Activated T-helper 17 cell treated with anti-CD3 and anti-CD28 coated beads, Interleukin-2, amount 50 U/mL, for 72 hours (primary cell): ENCODE measurements at places on chromosomes 12 and 14. TPM values are rescaled to one million over a fixed set of nuclear protein-coding genes. Genes with fewer than 3 reads are reported as not detected.

DNA sequence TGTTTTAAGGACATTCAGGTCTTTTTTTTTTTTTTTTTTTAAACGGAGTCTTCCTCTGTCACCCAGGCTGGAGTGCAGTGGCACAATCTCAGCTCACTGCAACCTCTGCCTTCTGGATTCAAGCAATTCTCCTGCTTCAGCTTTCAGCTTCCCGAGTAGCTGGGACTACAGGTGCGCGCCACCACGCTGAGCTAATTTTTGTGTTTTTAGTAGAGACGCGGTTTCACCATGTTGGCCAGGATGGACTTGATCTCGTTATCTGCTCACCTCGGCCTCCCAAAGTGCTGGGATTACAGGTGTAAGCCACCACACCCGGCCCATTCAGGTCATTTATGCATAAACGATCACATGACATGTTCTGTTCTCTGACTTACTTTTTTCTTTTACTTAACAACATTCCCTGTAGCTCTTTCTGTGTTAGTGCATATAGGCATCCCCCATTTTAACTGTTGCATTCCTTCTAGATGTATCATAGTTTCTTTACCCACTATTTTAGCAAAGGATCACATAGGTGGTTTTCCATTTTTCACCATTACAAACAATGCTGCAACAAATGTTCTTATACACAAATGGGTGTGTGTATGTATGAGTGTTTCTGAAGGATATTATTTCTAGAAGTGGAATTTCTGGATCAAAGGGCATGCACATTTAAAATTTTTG lies 74.2 kb downstream of the ARF6 start:
- H3K4me1 ChIP-seq = peaks cover 42% of the 10 kb centered on the region
- H3K36me3 ChIP-seq = peaks cover 5% of the 10 kb centered on the region
- no peaks in the 10 kb centered on the region for H3K27me3 ChIP-seq
- no peak overlapping the region for H3K4me3 ChIP-seq

- no peaks in the 10 kb centered on the region for H3K27me3 ChIP-seq
- no peak overlapping the region for H3K4me3 ChIP-seq
- H3K36me3 ChIP-seq = no peaks in the 10 kb centered on the region
- H3K27ac ChIP-seq = no peak overlapping the region
- no peak for ATAC-seq
- H3K4me1 ChIP-seq = peaks cover 16% of the 10 kb centered on the region
These were observed 6.7 kb downstream of the RAB15 start for GRCh38 chr14:64965356-64966000.

GRCh38 chr12:106027286-106027685 lies 111.5 kb downstream of the NUAK1 start:
- no peaks in the 10 kb centered on the region for H3K4me1 ChIP-seq
- H3K36me3 ChIP-seq = no peaks in the 10 kb centered on the region

Gene ACVRL1
- total RNA-seq = not detected

Gene KCNA5
- total RNA-seq = not detected

Gene LUM
- not detected for total RNA-seq
